ENCODE measurements at places on chromosomes 5 and 9.

GRCh38 chr5:44713446-44713845 is 95.3 kb upstream of the MRPS30 start:
- DNase-seq, result no peak

- peak; percentile 71 for DNase-seq
Observed at GRCh38 chr5:181189962-181190710, 14.9 kb downstream of the TRIM7 start.

DNA sequence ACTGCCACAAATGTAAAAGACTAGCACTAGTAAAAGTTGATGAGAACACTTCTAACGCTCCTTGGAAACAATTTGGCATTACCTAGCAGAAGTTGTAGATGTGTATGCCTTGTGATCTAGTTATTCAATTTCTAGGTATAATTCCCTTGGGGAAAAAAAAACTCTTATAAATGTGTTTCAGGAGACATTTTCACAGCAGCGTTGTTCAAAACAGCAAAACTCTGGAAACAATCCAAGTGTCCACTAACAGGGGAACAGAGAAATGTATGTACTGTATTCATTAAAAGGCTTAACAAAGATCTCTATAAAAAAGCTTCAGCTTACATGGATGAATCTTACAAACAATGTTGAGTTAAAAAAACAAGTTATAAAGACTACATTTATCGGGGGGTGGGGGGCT is 30.4 kb downstream of the NR3C1 start:
- DNase-seq, result no peak

GRCh38 chr9:99307851-99308250 is 85.8 kb downstream of the SEC61B start:
- no peak for DNase-seq

DNA sequence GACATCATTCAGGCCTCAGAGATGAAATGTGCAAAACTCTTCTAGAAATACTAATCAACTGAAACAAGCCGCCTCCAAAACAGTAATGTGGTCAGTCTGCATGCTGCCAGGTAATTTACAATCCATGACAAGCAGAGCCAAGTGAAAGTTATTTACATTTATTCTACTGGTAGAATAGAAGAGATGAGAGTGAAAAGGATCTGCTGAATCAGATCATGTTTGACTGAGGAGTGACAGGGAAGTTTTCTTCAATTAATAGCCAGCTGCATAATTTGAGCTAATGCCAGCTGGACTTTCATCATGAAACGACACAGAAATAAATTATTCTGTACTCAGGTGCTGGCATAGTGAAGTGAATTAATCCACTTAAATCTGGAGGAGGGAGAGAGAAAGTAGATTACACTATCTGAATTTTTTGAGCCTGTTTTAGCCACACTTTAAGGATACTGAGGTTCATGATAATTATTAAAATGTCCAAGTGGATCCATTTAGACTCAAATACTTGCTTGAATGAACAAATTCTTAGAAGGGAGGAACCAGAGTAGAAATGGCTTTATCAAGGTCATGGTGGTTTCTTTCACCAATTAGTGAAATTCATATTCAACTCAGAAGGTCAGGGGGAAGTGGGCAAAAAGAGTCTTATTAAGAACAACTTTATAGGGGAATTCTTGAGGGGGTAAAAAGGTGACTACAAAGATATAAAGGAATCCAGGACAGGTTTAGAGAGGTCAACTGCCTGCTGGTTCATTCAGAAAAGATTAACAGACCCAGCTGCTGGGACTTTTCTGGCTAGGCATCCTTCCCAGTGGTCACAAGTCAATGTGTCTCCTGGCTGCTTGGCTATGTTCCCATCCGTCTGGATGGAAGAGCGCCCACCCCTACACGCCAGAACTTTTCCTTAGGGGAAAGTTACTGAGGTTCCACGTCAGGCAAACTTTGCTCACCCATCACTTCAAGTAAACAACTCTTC is 350.4 kb downstream of the PDE4D start:
- no peak for DNase-seq

GRCh38 chr9:130220352-130220751 is 45.2 kb upstream of the HMCN2 start:
- no peak for DNase-seq

Measured in upper lobe of right lung (tissue), 1 donor.